Left cardiac atrium (tissue), 4 donors: ENCODE measurements at places on chromosomes 3 and 15.
A peak's percentile ranks its signal among the peaks of the same experiment; 100 is the strongest.

DNA sequence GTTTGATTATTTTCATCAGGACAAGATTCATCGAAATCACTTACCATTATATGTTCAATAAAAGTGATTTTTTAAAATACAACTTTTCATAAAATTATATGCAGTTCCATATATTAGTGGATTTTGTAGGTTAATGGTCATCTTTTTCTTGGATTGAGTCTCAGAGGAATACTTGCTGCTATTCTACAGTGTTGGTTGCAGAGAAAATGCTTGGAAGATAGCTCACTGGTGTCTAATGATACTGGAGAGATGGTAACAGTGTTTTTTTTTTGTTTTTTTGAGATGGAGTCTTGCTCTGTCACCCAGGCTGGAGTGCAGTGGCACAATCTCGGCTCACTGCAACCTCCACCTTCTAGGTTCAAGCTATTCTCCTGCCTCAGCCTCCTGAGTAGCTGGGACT lies 143.3 kb downstream of the TCF12 start:
- DNase-seq, result no peak

DNA sequence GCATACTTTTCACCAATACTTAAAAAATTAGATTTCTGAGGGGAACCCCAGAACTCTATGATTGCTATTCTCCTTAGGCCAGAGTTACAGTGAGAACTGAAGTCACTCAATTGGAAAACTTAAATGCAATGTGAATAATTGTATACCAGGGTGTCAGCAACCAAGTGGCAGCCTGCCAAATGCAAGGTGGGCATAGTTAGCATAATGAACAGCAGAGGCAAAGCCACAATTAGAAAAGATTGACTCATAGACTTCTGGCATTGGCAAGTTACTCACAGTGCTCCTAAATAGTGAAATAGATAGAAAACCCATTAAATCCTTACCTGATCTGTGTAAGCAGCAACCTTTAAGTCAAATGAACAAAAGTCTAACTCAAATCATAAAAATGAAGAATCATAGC lies 94.9 kb downstream of the BCHE start:
- no peak for DNase-seq

DNA sequence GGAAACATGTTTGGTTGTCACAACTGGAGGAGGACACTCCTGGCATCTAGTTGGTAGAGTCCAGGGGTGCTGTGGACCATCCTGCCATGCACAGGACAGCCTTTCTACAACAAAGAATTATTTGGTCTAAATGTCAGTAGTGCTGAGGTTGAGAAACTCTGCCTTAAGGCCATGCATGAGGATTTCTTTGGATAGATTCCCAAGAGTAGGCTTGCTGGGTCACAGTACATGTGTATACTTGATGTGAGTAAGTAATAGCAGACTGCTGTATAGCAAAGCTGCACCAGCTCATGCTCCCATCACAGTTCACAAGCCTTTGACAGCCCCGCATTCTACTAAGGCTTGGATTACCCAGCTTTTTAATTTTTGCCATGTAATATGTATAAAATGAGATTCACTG lies 151.3 kb downstream of the MFSD1 start:
- no peak for DNase-seq

- peak; percentile 32 for DNase-seq
These were observed 2.2 kb downstream of the PTPRG start for GRCh38 chr3:61563313-61564271.

GRCh38 chr3:13325892-13326443 lies 94.2 kb downstream of the NUP210 start:
- DNase-seq, result no peak

DNA sequence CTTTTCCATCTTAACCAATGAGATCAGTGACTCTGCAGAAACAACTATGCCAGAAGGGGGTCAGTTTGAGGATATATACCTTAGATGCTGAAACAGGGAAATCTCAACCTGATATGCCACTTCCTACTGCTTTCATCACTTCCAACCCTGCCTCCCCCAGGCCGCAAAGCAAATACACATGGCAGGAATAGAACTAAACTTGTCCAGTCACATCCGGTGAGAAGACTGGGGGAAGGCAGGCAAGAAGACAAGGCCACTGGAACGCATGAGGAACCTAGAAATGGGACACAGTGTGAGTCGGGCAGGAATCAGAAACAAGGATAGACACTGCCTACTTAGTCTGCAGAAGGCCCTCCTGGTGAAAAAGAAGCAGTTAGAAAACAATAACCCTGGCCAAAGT lies 90.6 kb downstream of the MYO5A start:
- no peak for DNase-seq
